Germinal center (tissue), 1 donor: ENCODE measurements at places on chromosomes 2 and 18.
A peak's percentile ranks its signal among the peaks of the same experiment; 100 is the strongest.

GRCh38 chr2:231276987-231277386, 78.6 kb downstream of the ARMC9 start:
- no peak for DNase-seq

DNA sequence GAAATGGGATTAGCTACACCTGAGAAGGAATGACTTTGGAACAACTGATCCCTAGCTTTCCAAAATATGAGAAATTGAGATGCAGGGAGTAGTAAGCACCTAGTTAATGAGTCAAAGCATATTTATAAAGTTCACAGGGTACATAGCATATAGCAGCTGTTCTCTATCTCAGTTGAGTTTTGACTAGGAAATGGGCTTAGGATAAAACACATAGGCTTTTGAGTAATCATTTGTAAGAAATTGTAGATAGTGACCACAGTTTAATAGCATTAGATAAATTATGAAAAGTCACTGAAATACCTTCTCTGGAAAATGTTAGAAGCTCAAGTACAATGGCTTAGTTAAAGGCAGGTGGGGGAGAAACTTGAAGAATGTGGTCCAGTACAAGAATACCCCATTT, 444.7 kb upstream of the TNP1 start:
- no peak for DNase-seq

DNA sequence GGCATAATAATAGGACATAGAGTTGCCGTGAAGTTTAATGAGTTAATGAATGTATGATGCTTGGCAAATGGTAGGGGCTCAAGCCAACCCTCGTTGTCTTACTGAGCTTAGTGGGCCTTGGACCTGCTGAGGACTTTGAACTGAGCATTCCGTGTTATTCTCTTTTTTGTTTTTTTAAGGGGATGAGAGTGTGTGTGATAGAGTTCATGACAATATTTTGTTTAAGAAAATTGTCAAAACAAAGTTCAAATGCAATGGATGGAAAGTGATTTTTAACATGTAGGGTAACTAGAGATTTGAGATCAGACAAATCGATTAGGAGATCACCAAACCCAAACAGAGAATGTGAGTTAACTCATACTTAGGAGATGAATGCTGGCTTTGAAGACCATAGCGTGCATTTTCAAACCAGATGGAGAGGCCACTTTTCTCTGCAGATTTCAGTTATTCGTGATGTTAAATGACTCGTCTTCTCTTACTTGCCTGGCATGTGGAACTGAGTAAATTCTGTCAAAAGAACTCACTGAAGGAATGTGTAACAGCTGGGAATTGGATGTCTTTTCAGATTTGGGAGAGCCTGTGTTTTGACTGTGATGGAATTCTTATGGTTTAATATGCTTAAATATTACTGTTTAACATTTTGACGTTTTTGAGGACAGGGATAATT, 88.7 kb downstream of the NEDD4L start:
- DNase-seq = no peak

GRCh38 chr2:44051593-44052347, 56.0 kb upstream of the LRPPRC start:
- DNase-seq = no peak

DNA sequence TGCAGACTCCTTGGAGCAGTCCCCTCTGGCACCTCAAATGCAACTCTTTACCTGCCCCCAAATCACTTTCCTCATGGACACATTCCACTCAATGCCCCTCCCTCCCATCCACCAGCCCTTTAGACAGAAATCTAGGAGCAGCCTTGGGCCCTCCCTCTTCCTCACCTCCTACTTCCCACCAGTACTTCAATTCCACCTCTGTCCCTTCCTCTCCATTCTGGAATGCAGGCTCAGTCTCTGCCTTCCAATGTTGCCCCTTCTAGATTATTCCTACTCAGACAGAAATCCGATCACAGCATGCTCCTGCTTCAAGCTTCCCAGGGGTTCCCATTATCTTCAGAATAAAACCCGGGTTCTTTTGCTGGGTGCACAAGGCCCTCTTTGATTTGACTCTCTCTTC, 62.1 kb downstream of the MTHFD2 start:
- no peak for DNase-seq

- no peak for DNase-seq
Measured at GRCh38 chr2:199467066-199467822, 9.5 kb upstream of the SATB2 start.

DNA sequence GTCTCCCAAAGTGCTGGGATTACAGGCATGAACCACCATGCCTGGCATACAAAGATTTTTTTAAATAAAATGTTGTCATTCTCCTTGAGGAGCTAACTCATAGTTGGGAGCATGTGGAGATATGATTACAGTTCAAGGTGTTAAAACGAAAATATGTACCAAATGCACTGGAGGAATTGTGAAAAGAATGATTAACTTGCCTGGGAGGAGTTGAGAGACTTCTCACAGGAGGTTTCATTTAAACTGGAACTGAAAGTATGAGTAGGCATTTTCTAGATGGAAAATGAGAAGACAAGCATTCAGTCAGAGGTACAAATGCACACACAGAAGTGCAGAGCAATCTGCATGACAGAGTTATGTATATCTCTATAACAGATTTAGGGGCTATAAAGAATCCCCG, 126.6 kb upstream of the PDE1A start:
- DNase-seq = no peak

- DNase-seq = no peak
Measured at GRCh38 chr2:65867446-65867845, 435.0 kb upstream of the SPRED2 start.

DNA sequence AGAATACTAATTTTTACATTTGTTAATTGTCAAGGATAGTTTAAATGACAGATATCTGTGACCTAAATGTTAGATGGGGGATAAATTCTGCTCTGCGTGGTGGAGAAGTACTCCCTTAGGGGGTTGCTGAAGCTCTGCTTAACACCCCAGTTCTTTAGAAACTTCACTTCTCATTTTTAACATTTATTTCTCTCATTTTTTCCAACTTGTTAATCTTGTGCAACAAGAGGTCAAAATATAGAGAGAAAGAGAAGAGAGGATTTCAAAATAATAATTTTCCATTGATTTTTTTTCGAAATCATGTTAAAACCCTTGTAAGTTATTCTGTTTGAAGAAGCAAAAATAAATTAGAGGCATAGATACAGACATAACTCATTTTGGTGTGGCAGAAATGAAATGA, 61.3 kb upstream of the SLC8A1 start:
- no peak for DNase-seq

DNA sequence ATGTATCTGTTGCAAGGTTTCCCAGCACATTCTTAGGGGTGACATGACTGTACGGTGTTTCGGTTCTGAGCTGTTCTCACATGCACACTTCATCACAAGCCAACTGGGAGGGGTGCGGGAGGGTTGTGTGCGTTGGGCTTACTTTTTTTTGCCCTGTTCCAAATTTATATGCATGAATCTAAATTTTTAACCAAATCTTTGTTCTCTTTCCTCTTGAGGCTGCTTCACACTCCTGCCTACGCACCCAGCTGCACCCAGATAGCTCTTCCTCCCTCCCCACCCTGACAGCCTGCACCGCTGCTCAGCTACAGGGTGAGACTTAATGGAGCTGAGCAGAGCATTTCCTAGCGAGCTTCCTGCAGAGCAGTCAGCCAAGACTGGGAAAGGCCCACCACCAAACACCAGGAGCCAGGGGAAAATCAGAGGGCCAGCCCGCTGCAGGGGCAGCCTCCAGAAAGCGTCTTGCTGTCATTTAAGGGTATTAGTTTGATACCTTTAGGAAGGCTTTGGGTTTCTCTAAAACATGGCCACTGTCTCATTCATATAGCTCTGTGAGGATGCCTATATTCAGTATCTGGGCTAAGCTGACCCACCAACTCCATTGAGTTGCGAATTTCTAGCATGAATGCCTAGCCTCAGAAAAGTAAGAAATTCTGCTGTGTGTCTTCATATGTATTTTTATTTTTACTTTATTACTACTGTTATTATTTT, 84.5 kb downstream of the POU3F3 start:
- peak; percentile 49 for DNase-seq

- DNase-seq = no peak
Measured at GRCh38 chr18:32049393-32050171, 31.0 kb downstream of the RNF125 start.

- no peak for DNase-seq
Measured at GRCh38 chr18:24490539-24490938, 30.1 kb downstream of the HRH4 start.

DNA sequence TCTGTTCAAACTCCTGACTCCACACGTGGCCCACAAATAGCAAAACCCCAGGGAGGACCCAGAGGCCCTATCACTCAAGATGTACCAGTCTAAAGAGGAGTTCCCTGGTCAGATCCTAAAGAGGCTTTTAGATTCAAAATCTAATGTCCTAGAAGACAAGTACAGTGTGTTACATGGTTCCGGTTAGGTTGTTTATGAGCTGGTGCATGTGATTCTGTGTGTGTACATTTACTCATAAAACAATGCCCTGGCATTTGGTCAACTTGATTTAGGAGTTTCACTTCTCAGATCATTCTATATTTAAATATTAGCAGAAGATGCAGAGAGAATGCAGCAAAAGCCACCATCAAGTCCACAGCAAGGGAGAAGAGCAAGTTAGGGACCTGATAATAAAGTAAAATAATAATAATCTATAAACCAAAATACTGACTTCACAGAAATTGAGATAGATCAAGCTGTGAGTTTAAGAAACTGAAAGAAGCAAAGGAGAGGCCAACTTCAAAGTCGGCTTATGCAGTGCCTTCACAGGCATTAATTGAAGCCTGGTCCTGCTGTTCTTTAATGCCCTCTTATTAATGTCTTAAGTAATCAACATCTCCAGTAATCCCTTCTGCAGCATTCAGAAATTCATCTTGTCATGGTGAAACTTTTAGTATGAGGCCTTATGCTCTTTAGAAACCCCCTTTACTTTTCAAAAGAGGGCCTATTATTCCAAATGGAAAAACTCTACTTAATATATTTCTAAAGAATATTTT, 4.2 kb upstream of the AP1S3 start:
- DNase-seq = peak; percentile 23

- DNase-seq = no peak
Measured at GRCh38 chr2:112310906-112311305, 35.5 kb downstream of the ZC3H6 start.

GRCh38 chr18:79829136-79829854, 31.6 kb downstream of the KCNG2 start:
- DNase-seq = no peak

GRCh38 chr18:50158866-50159653, 35.9 kb downstream of the MYO5B start:
- DNase-seq = no peak

GRCh38 chr2:40374543-40375240, 77.2 kb downstream of the SLC8A1 start:
- DNase-seq = no peak
